ENCODE measurements at places on chromosomes 6 and 20.

DNA sequence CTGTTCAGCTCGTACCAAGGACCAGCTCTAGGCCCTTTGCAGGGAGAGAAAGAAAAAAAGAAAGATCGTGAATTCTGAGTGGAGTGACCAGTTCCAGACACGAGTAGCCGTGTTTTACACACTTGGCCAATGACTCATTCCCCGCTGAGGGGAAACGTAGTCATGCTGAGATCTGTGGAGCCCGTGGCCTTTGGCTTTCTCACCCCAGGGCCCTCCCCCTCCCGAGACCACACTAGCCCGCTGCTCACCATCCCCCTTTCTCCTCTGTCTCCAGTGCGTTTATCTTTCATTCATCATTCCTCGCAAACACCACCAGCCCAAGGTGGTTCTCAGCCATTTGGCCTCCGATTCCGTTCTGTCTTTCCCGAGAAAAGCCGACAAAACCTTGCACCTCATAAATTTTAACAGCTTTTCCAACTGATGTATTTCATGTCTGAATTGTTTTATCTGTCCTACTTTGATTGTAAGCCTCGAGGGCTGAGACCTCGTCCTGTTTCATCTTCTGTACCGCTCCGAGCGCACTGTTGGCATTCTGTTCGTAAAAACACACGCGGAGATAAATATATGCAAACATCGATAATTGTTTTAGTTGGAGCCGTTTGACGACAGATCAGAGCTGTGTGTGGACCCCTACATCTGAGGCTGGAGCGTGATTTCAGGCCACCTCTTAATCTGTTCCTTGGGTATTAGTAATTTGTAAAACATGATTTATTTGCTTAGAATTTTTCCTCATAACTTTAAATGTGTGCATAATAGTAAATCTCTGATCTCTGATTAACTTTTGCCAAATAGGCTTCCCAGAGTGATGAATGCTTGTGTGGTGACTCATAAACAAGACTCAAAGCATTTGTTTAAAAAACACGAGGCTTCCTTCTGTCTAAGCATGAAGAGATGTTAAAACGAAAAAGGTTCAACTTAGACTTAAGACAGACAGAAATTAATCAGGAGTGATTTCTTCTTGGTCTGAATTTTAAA lies 336.6 kb downstream of the CDH4 start:
- no peak for DNase-seq

DNA sequence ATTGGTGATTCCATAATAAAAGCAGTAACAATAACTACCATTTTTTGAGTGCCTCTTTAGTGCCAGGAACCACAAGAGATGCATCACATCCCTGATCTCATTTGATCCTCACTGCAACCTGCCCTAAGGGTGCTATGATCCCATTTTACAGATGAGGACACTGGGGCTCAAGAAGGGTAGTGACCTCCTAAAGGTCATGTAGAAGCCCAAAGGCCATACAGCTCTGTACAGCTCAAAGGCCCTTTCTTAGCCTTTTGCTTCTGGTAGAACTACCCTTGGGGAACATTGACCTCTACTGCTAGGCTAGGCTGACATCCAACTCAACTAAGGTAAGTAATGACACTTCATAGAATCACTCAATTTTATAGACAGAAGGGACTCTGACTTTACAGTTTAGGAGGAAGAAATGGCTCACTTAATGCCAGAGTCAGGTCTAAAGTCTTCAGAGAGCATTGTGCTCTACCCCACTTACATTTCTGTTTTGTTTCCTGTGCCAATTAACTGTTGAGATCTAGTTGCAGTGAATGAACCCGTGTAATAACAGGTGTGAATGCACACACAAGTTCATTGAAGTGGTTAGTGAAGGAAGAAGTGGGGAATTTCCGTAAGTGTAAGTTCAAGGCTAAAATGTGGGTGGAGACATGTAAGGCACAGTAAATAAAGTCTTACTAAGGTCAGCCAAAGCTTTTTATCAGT lies 10.7 kb downstream of the SLC9A8 start:
- no peak for DNase-seq

DNA sequence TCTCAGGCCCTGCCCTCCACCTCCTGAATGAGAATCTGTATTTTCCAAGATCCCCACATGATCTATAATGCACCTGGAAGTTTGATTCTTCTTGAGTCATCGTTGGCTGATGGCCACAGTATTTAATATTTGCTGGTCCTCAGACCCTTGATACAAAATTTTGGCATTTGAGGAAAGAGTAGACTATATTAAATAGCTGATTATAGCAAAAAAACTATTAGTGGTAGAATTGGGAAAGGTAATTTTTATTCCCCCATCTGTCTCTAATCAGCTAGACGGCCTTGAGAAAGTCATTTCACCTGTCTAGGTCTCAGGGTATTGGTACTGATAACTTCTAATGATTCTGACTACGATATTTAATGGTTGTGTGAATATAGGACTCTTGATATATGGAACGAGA lies 176.8 kb downstream of the BMP2 start:
- no peak for DNase-seq

- no peak for DNase-seq
Measured at GRCh38 chr6:51675922-51676275, 411.5 kb downstream of the PKHD1 start.

GRCh38 chr6:167858842-167859664 lies 32.3 kb downstream of the AFDN start:
- no peak for DNase-seq

- DNase-seq = no peak
Measured at GRCh38 chr20:14986026-14986655, 648.7 kb upstream of the FLRT3 start.

DNA sequence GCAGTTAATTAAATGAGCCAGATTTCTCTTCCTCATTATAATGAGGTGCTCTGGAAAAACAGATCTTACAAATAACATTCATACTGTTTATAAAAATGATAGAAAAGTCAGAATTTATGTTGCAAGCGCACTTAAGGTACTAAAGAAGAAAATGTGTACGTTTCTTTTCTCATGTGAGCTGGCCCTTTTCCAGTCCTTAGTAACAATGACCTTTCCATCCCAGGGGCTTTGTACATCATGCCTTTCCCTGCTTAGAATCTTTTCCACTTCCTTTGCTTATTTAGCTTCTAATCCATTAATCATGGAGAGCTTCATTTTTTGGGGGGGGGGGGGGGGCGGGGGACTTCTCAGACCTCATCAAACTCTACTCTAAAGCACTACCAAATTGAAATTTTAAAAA lies 4.8 kb downstream of the FBXO5 start:
- DNase-seq = no peak

DNA sequence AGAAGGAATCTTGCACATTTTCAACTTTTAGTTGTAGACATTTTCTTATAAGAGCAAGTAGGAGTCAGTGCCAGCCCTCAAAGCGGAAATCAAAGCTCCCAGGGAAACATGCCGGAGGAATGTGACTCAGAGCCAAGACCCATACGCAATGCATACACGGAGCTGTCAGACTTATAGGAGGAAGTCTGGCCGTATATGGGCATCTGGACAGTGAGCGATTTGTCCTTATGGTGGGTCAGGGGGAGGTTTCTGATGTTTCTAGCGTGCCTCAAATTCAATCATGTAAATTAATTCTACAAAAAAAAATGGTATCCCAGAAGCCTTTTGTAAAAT lies 3.6 kb upstream of the CCN2 start:
- DNase-seq = no peak

DNA sequence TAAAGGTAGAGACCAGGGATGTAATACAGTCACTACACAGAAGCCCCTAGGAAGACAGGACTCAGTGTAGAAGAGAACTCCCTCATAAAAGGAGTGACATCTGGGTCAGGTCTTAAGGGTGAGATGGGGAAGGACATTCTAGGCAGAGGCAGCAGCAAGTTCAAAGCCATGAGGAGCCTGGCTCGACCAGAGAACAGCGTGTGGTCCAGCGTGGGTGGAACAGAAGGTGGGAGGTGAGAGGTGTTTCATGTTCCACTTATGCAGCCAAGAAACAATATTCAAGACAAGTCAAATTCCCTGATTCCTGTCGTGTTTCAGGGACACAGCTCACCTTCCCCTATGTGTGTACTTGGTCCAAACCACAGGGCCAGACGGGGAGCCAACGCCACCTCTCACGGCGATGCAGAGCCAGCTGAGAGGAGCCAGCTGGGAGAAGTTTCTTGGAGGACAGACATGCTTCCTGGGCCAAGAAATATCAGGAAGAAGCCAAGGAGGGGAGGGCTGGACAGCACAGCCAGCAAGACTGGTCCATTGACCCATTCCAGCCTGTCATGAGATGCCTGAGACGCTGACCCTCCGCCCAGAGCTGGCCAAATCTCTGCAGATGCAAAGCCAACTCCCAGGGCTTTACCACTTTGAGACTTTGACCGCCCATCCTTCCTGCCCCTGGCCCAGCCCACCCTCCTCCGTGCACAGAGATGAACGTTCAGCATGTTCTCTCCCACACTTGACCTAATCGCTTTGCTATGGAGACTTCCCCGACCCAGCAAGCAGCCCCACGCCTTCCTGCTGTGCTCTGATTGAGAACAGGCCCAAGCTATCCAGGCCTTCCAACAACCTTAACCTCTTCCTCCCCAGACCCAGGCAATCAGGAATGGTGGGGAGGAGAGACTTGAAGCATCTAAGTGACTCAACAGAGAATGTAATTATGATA lies 113.8 kb downstream of the PRND start:
- no peak for DNase-seq

DNA sequence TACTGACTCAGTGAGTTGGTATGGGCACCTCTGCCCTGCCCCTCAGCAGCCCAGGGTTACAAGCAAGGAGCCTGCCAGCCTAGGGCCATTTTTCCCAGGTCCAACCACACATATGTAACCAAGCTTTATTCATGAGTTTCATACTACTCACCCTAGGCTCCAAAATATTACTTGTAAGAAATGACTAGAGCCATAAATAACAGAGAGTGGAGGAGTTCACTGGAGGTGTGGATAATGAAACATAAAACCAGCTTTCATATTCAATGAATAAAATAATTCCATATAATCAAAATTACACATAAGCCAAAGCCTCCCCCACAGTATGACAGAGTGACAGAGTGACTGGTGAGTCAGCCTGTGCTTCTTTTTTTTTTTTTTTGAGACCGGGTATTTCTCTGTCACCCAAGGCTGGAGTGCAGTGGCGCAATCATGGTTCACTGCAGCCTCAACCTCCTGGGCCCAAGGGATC lies 229.8 kb upstream of the SASH1 start:
- DNase-seq = no peak

Data from hematopoietic multipotent progenitor cell treated with erythropoietin and hydrocortisone succinate and interleukin-3 and kit ligand, for 17 days (in vitro differentiated cells).